Karpas-422 (cell line): ENCODE measurements at places on chromosomes 5 and 9.

DNA sequence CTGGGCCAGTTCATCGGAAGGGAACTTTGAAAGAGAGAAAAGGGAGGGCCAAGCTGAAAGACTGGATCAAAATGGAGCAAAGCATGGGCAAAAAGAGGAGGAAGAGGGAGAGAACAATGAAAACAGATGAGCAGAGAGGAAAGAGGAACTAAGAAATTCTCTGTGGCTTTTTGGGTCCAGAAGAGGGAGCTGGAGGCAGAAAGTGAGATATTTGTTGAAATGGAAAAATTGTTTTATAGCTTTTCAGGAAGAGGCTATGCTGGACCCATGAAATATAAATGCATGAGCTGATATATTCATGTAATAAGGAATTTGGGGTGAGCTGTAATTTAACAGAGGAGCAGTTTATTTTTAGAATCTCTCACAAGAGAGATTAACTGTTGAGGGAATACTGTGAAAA, 457.3 kb downstream of the DMAC1 start:
- DNase-seq: peak; percentile 54

DNA sequence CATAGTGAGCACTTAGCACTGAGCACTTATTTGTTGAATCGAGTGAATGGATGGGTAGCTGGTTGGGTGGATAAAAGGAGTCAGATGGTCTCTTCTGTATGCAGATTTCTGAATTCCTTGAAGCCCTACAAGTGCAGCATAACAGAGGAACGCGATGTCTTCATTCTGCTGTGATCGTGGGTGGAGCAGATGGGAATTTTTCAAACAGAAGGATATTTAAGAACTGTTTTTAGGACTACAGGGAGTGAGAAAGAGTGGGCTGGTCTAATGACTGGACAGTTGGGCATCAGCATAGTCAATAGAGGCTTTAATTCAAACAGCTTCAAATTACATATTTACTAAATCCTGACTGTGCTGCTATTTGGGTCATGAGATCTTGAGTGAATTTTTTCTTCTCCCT, 253.2 kb downstream of the CEMIP2 start:
- no peak for DNase-seq

DNA sequence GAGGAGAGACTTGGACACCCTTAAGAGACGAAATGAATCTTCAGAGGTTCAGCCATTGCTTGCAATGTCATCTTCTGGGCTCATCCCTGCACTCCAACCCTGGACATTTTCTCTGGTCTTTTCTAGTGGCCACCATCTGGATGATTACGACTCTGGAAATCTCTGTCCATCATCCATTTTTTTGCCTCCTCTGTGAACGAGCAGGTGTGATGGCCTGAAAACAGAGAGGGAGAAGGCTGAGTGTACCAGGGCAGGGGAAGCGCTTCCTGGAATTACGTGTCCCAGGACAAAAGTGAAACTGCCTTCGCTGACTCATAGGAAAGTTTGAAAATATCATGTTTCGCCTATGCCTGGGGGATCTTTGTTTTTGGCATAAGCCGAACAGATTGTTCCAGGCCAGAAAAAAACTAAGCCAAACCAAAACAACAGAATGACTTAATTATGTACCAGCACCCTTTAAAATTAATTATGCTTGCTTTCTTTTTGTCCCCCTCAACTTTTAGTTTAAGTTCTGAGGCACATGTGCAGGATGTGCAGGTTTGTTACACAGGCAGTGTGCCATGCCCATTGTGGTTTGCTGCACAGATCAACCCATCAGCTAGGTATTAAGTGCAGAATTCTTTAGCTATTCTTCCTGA, 31.9 kb downstream of the ANKRD33B start:
- no peak for DNase-seq

GRCh38 chr9:134347996-134348395, 21.7 kb downstream of the RXRA start:
- DNase-seq: no peak

DNA sequence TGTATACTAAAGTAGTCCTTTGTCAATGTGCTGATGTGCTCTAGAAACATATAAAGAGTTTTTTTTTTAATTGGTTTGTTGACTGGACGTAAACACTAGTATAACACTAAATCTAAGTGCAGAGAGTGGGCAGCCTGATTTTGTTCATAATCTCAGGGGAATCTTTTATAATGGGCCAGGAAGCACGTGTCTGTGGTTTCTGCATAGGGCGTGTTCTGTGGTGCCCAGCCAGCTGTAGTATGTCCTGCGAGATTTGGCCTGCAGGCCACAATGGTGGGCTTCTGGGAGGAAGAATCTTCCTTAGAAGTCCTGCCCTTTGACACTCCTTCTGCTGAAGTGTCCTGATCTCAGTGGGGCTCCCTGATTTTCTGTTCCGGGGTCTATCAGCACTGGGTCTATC, 49.0 kb upstream of the DHFR start:
- DNase-seq: peak; percentile 51

- no peak for DNase-seq
Observed at GRCh38 chr9:134800791-134801339, 79.7 kb upstream of the FCN2 start.

DNA sequence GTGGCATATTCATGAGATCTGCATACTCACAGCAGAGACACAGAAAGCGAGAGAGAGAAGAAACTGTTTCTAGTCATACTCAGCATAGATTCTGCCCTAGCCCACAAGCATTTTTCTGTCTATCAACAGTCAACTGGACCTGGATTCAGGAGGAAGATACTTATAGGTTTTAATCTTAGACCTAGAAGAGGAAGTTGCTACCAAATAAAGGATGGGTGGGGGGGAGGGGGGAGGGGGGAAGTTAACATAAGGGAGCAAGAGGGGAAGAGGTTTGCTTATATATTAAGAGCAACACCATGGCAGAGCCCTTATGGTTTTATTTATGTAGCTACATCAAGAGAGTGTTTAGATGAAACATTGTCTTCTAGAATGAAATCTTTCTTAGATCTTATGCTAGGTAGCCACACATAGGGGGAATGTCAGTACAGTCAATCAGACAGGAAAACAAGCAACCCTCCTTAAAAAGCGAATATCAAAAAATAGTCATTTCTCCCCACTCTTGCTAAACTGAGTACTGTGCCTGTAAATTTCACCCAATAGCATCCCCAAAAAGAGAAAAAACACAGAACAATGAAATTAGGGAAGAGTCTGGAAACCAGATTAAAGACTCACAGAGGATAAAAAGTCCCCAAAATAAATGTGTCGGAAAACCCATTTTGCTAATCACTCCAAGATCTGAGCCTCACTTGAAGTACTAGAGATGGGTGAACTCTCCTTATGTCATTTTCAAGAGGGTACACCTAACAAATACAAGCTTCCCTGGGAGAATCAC, 192.7 kb upstream of the NR4A3 start:
- DNase-seq: no peak

- no peak for DNase-seq
Observed at GRCh38 chr5:14488709-14489108, 92.9 kb upstream of the OTULINL start.

GRCh38 chr9:17571825-17572224, 7.0 kb upstream of the SH3GL2 start:
- DNase-seq: no peak

DNA sequence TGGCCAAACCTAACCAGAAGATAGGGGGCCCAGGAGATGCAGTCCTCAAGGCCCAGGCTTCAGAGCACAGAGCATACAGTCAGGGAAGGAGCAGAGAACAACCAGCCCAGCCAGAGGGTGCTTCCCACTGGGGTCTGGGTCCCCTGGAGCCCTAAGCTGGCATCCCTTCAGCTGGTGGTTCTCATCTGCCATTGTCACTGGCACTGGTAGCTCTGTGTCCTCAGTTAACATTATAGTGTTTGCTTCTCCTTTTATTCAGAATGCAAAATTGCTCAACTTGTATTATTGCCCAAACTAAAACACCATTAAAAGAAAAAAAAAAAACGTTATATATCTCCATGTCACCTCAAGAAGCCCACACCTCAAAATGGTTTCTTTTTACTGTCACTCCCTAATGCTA, 219.2 kb downstream of the ENC1 start:
- DNase-seq: no peak
